D721Med (cell line): ENCODE measurements at places on chromosomes 11 and 22.

DNA sequence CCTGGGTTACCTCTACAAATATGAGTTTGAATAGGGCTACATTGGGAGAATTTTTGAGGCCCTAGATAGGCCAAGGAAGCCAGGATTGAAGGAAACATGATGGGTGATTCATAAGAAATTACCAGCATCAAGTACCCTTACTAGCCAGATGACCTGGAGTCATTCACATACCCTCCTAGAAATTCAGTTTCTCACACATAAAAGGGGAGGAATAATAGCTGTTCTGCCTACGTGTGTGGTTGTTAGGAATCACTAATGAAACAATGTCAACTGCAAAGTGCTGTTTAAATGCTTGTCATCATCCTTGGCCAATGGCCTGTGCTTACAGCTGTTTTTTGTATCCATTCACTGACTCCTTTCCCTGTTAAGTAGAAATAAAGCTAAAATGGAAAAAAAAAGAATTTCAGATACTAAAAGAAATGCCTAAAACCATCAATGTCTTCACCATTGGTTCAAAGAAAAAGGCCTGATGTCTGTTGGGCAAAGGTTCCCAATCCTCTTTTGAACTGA lies 114.4 kb downstream of the NCAM1 start:
- DNase-seq, result no peak

DNA sequence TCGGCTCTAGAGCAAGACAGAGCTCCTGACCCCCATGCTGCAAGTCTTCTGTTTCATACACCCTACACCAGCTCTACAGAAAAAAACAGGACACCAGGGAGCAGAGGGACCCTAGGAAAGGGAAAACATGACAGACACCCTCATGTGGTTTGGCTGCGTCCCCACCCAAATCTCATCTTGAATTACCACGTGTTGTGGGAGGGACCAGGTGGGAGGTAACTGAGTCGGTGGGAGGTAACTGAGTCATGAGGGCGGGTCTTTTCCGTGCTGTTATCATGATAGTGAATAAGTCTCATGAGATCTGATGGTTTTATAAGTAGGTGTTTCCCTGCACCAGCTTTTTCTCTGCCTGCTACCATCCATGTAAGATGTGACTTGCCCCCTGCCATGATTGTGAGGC lies 6.6 kb upstream of the C22orf39 start:
- no peak for DNase-seq

DNA sequence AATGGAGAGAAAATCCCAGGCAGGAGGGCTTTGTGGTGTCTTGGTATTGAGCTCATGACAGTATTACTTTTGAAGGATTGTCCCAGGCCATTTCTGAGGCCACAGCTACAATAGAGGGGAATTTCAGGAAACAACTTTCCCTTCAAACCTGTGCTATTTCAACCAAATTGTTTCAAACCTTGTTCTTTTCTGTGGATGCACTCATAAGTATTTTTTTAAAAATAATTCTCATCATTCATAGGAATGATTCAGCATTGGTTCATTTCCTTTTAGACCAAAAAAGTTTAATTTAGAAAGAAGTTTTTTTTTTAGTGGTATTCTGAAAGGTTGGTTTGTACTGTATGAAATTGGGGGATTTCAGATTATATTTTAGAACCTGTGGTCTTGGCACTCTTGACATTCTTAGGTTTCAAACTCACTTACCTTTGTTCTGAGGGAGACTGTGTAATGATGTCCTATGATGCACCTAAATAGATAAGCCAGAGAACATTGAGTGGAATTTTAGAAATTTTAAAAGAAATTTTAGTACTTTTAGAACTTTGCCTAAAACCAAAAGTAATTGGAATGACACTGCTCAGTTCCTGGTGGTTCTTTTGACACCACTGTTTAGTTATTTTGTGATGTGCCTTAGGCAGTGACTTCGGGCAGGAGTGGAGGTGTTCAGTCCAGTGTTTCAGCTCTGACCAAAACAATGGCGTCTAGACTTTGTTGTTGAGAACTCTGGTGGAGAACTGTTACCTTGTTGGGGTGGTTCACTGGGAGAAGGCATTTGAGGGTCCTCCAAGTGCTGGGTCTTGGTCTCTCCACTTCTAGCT lies 12.2 kb downstream of the TEAD1 start:
- DNase-seq, result no peak

DNA sequence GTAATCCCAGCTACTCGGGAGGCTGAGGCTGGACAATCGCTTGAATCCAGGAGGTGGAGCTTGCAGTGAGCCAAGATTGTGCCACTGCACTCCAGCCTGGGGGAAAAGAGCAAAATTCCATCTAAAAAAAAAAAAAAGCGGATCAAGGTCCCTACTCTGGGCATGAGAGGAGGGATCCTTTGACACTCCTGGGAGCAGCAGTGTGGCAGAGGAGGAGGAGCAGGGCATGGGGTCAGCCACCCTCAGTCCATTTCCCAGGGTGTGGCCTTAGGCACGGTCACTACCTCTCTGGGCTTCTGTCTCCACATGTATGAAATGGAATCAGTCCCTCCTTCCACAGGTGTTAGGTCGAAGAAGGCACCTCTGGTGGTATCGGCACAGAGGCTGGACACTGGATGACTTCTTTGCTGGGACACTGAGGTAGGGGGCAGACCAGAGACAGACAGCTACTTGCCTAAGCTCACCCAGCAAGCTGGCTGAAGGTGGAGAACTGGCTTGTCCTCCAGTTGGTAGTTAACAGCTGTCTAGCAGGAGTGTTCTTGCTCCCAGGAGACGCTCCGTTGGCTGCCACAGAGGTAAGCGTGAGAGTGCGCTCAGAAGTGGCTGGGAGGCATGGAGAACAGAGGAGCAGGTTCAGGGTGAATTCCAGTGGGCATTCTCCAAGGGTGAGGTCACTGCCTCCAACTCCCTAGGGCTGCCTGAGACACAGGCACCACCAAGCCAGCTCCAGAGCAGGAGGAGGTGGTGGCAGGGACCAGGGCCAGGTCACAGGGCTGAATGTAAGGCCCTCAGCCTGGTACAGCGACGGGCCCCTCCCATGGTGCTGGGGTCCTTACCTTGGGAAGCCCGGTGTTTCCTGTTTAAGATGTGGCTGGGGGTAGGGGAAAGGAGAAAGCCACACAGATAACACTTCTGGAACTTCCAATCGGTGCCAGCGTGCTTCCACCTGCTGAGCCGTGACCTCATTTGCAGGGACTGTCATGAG lies 19.5 kb downstream of the TXN2 start:
- no peak for DNase-seq

DNA sequence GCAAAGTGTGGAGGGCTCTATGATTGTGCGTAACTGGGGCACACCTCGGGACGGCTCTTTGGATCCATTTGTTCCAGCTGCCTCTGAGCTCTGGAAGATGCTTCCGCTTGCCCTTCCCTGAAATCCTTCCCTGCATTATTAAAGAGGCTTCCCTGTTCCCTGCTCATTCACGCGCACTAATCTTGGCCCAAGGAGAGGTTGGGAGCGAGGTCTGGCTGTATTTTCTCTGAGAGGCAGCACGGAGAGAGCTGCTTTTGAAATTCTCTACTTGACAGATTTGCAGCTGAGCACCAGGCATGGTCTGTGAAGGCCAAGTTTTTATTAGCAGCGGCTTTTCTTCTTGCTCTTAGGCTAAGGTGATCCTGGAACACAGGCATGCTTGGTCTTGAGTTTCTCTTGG lies 94.8 kb upstream of the NTM start:
- DNase-seq, result no peak

DNA sequence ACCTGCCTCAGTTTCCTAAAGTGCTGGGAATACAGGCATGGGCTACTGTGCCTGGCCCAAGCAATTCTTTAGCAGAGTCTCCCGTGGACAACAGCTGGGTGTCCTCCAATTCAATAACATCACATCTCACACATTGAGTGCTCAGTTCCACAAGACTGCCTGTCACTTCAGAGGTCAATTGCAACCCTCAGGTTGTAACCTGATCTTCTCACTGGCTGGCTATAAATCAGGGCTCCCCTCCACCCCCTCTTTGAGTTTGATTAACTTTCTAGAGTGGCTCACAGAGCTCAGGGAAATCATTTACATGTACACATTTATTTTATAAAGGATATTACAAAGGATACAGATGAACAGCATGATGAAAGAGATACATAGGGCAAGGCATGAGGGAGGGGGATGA lies 68.1 kb downstream of the MCHR1 start:
- DNase-seq, result no peak

GRCh38 chr11:112886434-112887370 lies 74.5 kb upstream of the NCAM1 start:
- DNase-seq, result no peak
